Activated T-helper 1 cell treated with Interleukin-2 at 50 U/mL for 16 hours (primary cell): ENCODE measurements at places on chromosomes 6 and 20.

DNA sequence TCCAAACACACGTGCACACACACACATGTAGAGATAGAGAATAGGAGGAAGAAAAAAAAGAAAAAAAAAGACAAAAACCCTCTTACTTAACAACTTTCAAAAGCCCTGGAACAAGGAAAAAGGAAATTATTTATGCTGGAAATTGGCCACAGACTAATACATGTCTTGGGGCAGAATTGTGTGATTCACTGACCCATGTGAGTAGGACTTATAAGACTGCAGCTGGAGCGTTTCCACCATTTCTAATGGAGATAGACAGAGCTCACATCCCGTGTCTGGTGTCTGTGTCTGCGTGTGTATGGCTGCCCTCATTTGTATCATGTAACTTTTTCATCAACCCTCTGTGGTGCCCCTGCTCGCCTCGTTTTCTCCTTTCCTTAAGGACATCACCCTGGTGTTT, 99.8 kb upstream of the PDE10A start:
- DNase-seq: no peak

GRCh38 chr6:154862536-154862935, 129.3 kb downstream of the SCAF8 start:
- DNase-seq: no peak

GRCh38 chr20:31747640-31748039, 8.6 kb downstream of the TPX2 start:
- DNase-seq: no peak

DNA sequence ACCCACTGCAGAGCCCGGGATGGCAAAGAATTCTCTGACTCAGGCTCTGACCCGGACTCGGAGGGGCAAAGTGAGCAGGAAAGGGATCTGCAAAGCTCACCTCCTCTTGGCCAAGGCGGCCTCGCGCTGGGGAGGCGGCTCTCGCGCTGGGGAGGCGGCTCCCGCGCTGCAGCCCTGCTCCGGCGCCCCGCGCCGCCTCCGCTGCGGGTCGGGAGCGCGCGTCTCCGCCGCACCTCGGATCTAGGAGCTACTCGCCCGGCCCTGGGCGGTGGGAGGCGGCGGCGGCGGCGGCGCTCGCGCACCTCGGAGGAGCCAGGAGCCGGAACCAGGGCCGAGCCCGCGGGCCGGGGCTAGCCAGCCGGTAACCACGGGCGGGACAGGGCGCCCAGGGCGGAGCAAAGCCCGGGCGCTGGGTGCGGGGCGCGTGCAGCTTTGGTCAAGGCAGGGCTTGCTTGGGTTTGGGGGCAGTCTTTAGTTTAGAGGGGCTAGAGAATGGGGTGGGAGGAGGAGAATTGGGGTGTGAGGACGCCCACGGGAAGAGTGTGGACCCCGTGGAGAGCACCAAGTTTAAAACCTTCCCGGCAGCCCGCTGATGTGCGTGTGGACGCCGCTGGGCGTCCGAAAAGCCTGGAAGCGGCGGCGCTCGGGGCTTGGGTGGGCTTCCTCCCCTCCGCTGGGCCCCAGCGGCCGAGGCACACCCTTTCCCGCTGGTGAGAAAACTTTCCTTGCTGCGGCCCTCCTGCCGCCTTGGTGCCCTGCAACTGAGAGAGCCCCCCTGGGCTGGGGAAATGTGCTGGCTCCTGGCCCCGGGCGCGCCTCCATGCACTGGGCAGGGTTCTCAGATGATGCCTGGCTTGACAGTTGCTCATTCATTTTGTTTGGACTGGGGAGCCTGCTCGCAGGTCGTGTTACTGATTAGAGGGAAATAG, at the start of gene MRAP2:
Gene MRAP2, plus strand, starts transcription at position 250 of the 929 bp plus-strand sequence. CDS start 21,547 bp downstream, outside the sequence.
- DNase-seq: no peak

GRCh38 chr20:64053841-64054661, 4.6 kb upstream of the SOX18 start:
- DNase-seq: no peak

DNA sequence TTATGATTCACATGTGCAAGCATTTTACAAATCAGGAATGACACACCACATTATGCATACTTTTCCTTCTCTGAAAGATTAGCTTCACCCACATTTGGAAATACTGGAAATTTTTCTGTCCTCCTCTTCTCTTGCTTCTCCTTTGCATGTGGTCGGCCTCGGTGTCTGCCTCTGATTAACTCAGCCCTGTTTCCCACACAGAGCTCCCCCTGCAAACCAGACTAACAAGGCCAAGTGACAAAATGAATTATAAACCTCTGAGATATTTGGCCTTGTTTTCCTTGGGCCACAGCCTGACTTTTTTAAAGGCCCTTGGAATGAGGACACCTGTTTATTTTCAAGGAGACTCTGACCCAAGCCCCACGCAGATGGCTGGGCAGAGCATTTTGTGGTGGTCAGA, 9.0 kb upstream of the CCN6 start:
- no peak for DNase-seq

DNA sequence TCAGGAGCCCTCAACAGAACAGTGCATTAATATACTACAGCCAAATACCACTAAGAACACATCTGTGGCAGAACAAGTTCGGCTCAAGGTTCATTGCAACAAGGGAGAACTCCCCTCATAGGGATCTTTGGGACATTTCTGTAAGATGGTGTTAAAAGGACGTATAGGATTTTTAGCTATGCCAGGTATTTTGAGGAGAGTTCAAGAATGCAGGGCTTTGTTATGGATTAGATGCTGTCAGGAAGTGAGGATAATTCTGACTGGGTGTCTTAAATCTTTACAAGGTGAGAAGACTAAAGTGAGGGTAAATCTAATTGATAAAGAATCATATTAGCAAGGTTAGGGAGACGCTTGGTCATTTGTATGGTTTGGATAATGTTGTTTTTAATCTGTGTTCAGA, 83.7 kb upstream of the AHI1 start:
- DNase-seq: no peak
